Kidney (tissue), 22 donors: ENCODE measurements at places on chromosomes 16 and 17. TPM values are rescaled to one million over a fixed set of nuclear protein-coding genes. Genes with fewer than 3 reads are reported as not detected.

The KRT33A gene
- not detected for polyA plus RNA-seq

The FOXO3B gene
- polyA plus RNA-seq: 0.49 TPM

The TMEM220 gene
- 16.4 TPM for polyA plus RNA-seq

- DNase-seq: no peak
Observed at GRCh38 chr17:55820675-55821074, 69.8 kb downstream of the PCTP start.

- no peak for DNase-seq
Observed at GRCh38 chr16:27649021-27649420, 99.1 kb downstream of the KATNIP start.

- peak; percentile 51 for DNase-seq
Observed at GRCh38 chr17:45895304-45895968, 1.1 kb downstream of the MAPT start.

The SLFN12 gene
- polyA plus RNA-seq: 2.3 TPM

GRCh38 chr16:49150341-49150740 is 131.3 kb downstream of the CBLN1 start:
- DNase-seq: no peak

The VTN gene
- 3.5 TPM for polyA plus RNA-seq

The ITGAD gene
- polyA plus RNA-seq: not detected

DNA sequence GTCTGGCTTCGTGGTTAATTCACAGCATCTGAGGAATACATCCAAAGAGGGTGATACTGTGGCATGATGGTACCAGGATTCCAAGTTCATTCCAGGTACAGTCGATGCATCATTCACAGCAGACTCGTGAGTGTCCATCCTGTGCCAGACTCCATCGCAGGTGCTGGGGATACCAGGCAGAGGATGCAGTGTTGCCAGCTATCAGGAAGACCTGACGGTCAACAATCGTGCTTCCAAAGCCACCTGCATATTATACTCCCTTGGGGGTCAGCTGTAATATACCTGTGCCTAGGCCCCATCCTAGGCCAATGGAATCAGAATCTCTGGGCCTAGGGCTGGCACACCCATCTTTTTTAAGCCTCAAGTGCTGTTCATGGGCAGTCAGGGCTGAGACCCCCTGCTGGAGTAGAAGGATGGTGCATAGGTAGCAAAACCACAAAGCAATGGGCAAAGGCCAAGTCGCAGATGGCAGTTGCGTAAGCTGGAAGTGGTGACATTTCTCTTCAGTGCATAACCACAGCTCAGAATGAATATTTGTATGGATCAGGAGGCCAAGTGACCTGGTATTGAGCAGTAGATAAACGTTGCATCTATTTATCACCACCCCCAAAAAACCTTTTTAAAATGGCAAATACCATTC is 42.9 kb upstream of the C16orf78 start:
- DNase-seq: no peak

The PDILT gene
- not detected for polyA plus RNA-seq

GRCh38 chr17:35052241-35052610 is 11.3 kb downstream of the RFFL start:
- DNase-seq: no peak

The RCVRN gene
- not detected for polyA plus RNA-seq

DNA sequence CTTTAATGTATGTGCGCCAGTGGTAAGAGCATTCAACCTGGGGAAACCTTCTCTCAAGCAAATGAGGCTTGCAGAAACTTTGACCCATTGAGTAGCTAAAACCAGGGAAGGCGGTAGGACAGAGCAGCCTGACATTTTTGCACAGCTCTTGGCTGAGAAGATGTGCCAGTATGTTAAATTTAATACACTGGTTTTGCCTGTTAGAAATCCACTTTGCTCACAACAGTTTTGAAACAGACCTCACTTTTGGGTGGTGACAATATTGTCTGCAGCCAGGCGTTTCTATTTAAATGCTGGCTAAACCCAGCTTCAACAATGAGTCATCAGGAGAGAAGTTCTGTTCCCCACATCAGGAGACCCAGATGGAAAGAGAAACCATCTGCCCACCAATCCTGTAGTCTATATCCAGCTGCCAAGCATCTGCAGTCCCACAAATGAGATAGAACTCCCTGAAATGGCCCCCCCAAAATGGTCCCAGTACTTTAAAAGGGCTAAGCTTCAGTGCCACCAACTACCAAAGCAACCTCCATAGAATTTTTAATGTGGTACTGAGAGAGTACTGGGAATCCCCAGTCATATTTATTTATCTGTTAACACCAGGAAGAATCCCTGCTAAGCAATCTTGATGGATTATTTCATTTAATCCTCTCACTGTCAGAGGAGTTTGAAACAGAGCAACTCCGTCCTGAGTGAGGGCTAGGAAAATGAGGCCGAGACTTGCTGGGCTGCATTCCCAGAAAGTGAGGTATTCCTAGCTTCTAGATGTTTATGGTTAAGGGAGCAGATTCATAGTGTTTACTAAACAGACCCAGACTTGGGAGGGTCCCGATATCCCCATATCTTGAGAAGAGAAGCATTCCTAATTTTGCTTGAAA is 29.0 kb upstream of the CLEC3A start:
- DNase-seq: no peak

The EFCAB3 gene
- not detected for polyA plus RNA-seq

GRCh38 chr17:31511195-31511578 is 119.7 kb downstream of the RAB11FIP4 start:
- no peak for DNase-seq

DNA sequence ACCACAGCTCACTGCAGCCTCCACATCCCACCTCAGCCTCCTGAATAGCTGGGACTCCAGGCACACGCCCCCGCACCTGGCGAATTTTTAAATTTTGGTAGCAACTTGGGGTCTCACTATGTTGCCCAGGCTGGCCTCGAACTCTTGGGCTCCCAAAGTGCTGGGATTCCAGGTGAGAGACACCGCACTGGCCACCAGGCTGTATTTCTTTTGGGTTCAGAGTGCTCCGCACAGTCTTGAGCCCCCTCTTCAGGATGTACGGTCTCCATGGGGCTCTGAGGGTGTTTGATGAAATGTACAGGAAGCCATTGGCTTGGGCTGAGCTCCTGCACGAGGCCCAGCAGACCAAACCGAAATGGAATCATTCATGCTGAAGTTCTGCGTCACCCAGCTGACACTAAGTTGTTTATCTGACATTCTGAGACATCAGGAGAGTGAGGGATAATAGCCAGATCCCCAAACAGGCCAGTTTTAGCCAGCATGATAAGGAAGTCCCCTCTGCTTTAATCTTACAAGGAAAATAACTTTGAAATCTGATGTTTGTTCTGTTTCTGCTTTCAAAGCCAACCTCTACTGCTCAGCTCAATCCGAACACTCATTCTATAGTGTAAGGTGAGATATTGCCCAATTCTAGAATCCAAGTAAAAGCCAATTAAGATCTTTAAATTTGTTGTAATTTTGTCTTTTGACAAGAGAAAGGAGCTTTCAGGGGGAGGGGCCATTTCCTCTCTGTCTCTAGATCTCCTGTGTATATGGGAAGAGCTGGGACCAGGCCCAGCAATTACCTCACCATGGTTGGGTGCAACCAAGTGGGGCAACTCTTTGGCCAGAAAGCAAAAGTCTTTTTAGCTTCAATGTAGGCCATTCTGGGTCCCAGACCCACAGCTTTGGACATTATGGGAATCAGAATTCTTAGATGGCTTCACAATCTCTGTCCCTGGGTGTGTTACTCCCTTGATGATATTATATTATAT is 23.7 kb downstream of the GPR142 start:
- DNase-seq: no peak

DNA sequence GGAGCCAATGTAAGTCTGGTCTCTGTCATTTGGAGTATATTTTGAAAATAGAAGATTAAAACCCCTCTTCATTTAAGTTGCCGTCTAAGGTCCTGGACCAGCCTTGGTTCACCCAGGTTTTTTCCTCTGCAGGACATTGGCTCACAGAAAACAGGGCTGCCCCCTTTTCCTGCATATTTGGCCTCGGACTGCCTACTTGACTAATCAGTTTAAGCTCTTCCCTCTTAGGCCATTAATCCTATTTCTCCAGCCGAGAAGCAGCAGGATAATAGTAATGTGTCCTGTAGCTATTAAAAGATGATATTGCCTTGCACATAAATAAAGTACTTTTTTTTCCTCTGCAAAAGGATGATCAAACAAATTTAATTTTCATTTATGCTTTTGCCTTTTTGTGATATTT is 52.1 kb downstream of the PRKCA start:
- DNase-seq: no peak

The SCARF1 gene
- 7.0 TPM for polyA plus RNA-seq

GRCh38 chr17:2211661-2212399 is 91.8 kb downstream of the SMG6 start:
- no peak for DNase-seq

DNA sequence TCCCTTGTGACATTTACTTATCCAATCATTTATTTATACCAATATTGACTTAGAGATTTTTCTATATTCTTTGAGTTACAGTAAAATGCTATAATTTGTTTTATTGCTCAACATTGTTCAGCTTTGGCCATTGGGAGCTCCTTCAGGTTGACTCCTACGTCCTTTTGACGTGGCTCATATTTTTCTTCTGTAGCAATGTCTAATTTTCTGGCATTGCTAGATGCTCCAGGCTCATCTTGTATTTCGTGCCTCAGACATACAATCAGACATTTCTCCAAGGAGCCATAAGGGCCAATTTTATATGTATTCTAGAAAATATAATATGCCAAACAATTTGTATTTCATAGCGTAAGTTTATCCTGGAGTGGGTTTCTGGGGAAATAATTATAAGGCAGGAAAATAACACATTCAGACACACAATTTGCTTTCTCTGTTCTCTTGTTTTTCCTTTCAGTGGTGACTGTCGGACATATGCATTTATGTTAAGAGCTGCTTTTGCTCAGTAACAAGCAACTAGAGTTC is 355.1 kb upstream of the MON1B start:
- DNase-seq: no peak

DNA sequence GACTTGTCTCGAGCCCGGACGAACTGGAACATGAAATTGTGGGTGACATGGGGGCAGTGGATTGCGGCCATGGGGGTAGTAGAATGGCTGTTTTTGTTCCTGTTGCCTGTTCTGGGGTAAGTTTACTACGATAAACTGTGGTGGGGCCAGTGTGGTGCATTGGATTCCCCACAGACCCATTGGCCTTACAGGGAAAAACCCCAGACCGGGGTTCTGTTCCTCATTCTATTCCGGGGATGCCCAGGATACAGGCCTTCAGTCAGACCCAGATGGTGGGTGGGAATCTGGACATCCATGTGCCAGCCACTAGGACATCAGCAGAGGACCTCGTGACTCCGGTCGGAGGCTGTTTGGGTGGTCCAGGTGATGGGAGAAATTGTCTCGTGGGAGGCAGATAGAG is 88.1 kb downstream of the ABCC1 start:
- DNase-seq: no peak

- no peak for DNase-seq
Observed at GRCh38 chr17:550041-550398, 164.6 kb downstream of the VPS53 start.

DNA sequence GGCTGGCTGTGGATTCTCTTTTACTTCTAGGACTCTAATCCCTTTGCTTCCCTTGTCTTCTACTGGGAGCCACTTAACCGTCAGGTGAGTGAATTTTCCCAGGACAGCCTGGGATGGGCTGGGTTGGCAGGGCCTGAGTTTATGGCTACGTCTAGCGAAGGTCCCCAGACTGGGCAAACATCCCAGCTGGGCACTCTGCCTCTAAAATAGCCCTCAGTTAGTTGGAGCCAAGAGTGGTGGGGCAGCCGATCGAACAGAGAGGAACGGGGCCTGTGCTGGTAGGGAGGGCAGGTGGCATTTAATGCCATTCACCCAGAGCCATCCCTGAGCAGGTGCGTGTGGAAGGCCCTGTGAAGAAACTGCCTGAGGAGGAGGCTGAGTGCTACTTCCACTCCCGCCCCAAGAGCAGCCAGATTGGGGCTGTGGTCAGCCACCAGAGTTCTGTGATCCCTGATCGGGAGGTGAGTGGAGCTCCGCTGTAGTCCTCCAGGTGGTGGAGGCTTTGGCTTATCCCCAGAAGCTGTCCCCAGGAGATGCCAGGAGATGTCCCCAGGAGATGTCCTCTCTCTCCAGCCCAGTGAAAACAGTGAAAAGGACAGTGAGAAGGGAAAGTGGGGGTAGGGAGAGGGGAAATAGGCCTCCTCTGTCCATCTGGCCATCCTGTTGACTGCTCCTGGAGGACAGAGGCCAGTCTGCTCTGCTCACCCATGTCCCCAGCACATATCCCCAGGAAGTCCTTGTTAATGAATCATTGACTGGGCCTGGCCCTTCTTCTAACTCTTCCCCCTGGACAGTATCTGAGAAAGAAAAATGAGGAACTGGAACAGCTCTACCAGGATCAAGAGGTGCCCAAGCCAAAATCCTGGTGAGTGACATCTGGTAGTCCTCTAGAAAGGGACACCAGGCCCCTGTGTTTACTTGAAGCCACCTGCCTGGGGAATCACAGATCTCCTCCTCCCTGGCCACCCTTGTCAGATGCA is 4.4 kb downstream of the PNPO start:
- no peak for DNase-seq

DNA sequence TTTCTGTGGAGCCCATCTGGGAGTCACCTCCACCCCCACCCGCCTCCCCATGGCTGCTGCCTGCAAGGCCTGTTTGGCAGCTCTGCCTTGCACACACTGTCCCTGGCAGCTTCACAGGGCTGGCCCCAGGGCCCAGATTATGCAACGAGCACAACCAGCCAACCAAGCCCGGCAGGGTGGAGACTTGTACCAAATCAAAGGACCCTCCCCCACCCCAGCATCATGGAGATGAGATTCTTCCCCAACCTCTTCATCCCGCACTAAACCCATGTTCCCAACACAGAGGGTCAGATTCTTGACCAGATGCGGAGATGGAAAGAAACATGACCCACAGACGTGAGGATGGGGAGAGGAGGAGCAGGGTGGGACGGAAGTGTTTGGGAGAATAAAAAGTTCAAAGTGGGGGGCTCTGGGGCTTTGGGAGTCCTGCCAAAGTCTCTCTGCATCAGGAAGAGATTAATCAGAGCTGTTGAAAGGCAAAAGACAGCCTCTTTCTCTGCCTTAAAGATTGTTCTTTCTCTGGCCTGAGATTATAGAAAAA is 3.8 kb downstream of the SMARCD2 start:
- peak; percentile 97 for DNase-seq
